ENCODE measurements at places on chromosomes 12 and 14.

GRCh38 chr12:5473076-5473782, 41.3 kb downstream of the NTF3 start:
- DNase-seq, result no peak

DNA sequence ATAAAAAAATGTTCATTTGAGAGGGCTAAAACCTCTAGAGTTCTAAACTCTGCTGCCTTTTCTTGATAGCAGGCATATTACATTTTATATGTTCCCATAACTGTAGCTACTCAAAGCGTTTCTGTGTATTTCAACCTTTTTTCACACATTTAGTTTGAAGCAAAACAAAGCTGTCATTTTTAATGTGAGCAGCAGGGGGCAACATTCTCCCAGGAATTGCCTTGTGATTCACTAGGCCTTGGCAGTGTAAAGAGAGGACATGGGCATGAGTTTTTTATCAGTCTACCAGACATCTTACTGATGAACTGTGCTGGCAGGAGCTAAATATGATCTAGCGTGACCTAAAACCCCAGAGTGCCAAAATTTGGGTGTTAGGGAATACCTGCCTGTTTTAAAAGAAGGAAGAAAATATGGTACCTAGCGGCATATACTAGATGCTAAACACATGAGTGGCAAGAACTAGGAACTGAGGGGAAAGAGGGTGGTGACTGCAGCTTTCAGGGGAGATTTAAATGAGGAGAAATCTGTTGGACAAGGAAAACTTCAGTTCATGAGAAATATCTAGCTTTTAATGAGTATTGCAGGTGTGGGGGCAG, 65.3 kb downstream of the IFT43 start:
- peak; percentile 42 for DNase-seq

- no peak for DNase-seq
Measured at GRCh38 chr12:57261428-57261865, 10.5 kb upstream of the STAC3 start.

GRCh38 chr14:74566174-74567141, 45.6 kb downstream of the LTBP2 start:
- no peak for DNase-seq

GRCh38 chr14:101823511-101824120, 62.1 kb downstream of the PPP2R5C start:
- peak; percentile 64 for DNase-seq

DNA sequence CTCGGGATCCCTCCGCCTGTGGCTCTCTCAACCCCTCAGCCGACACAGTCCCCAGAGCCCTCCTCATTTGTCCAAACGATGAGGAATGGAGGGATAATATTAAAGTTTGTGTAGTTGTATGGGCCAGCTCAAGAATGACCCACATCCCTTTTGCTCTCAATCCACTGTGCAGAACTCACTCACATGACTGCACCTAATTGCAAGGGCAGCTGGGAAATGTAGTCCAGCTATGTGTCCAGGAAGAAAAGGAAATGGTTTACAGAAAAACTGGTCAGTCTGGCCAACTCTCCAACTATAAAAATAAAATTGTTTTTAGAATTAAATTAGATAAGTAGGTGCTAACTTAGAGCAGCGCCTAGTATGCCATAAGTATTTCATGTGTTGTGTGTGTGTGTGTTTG, 66.6 kb downstream of the GALNT8 start:
- no peak for DNase-seq

- no peak for DNase-seq
Measured at GRCh38 chr12:75863533-75863932, 168.0 kb downstream of the PHLDA1 start.

DNA sequence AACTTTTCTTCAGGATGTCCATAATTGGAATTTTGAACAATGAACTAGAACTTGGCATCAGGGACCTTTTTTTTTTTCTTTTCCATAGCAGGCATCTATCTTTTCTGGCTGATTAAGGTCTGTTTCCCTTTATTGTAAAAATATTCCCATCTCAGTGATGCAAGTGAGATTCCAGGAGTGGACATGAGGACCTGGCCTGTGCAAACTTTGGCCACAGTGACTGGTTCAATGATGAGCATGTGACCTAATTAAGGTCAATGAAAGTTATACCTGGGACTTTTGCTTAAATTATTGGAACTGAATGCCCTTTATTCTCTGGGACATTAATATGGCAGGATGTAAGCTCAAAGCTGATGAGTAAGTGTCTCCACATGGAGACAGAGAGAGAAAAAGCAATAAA, 83.8 kb downstream of the DIO2 start:
- DNase-seq, result no peak

GRCh38 chr12:102120564-102120873, 536 bp downstream of the PARPBP start:
- DNase-seq, result no peak

DNA sequence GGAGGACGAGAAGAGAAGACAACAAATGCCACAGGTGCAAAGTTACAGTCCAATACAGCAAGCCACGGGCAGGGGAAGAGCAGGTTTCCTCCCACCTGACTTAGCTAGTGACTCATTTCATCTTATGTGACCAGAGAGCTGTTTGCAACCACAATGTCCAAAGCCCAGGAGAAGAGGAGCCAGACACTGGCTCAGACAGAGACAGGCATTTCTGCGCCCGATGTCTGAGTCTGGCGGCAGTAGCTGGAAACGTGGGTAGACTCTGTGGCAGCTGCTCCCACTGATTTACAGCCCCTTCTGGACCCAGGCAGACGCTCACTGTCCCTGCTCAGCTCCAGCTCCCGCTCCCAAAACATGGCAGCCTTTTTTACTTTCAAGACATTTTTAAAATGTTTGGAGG, 60.0 kb downstream of the CHGA start:
- DNase-seq, result no peak

GRCh38 chr12:12439636-12440035, 82.8 kb downstream of the BORCS5 start:
- peak; percentile 35 for DNase-seq

- DNase-seq, result no peak
Measured at GRCh38 chr12:80979251-80979650, 41.5 kb upstream of the LIN7A start.

- DNase-seq, result no peak
Measured at GRCh38 chr14:51784466-51784865, 75.9 kb upstream of the GNG2 start.

Data from stimulated activated CD4-positive, alpha-beta T cell treated with anti-CD3 and anti-CD28 coated beads, Interleukin-1b, Interleukin-23, amount 100 ng/mL, for 24 hours (primary cell).